ENCODE measurements at places on chromosomes 2 and 18.
A peak's percentile ranks its signal among the peaks of the same experiment; 100 is the strongest.

GRCh38 chr18:24341361-24341760 is 56.3 kb downstream of the OSBPL1A start:
- DNase-seq, result no peak

DNA sequence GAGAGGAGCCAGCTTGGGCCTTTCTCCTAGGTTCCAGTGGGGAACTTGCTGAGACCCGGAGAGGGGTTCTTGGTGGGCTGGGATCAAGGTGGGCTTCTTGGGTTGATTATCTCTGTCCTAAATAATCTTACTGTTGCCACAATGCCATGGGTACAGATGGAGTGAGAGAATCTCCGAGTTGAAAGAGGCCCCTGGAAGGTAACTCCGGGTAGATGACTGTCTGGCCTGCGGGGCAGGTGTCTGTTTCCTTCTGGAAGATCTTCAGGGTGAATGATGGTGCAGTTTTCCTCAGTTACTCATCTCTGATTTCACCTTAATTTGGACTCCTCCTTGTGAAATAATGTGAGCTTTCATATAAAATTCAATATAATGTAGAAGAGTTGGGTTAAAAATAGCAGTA is 159.4 kb downstream of the ACTR3 start:
- no peak for DNase-seq

- DNase-seq, result no peak
Observed at GRCh38 chr2:214695789-214696188, 113.7 kb downstream of the BARD1 start.

- no peak for DNase-seq
Observed at GRCh38 chr2:144438801-144439631, 80.9 kb downstream of the ZEB2 start.

- no peak for DNase-seq
Observed at GRCh38 chr18:72868585-72869225, 918 bp upstream of the NETO1 start.

- DNase-seq, result no peak
Observed at GRCh38 chr2:85057226-85057962, 75.8 kb upstream of the TCF7L1 start.

DNA sequence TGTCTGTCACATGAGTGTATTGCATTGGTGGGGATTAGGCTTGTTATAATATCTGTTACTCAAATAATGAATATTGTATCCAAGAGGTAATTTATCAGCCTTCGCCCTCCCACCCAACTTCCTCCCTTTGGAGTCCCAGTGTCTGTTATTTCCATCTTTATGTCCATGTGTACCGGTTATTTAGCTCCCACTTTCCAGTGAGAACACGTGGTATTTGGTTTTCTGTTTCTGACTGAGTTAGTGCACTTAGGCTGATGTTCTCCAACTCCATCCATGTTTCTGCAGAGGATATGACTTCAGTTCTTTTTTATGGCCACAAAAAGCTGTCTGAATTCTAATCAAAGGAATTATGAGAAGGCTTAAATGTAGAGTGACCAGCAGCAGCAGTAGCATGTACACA is 104.0 kb upstream of the ARHGAP28 start:
- no peak for DNase-seq

GRCh38 chr2:126949775-126950174 is 51.1 kb downstream of the TEX51 start:
- no peak for DNase-seq

DNA sequence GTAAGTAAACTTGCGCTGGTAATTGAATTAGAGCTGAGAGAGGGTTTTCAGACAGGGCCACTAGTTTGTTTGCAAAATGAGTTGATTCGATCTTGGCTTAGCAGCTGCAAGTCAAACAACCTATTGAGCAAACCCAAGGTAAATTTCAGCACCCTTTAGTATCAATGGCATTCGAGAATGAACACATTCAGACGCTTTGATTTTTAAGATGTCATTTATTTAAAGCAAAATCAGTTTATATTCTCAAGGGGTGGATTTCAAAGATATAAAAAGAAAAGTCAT is 44.2 kb downstream of the TGIF1 start:
- DNase-seq, result no peak

- DNase-seq, result no peak
Observed at GRCh38 chr2:100427627-100428258, 10.3 kb upstream of the CHST10 start.

DNA sequence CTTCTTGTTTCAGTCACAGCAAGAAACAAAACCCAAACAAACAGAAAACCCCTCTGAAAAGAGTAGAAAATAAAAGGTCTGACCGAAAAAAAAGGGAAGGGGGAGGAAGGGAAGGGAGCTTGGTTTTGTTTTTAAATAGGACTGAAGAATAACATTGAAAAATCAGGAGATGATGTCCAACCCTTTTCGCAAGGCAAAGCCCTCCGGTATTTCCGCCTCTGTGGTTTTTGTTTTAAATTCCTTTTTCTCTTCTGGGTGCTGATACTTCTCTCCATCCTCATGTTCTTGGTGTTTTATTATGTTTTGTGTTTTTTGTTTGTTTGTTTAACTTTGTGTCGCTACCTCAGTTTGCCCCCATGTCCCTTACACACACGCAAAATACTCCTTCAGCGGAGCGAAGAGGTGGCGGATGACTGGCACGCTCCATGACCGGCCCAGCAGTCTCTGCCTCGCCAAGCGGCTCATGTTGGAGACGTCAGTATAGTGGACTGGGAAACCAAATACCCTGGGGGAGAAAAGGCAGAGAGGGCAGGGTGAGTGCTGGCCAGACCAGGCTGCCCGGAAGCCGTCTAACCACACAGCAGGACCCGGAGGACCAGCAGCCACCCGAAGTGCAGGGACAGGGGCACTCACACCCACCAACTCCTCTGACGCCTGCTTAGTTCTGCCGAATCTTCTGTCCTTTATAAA is 65.7 kb upstream of the POMC start:
- no peak for DNase-seq

- DNase-seq, result no peak
Observed at GRCh38 chr18:66647671-66648070, 43.8 kb upstream of the CDH19 start.

DNA sequence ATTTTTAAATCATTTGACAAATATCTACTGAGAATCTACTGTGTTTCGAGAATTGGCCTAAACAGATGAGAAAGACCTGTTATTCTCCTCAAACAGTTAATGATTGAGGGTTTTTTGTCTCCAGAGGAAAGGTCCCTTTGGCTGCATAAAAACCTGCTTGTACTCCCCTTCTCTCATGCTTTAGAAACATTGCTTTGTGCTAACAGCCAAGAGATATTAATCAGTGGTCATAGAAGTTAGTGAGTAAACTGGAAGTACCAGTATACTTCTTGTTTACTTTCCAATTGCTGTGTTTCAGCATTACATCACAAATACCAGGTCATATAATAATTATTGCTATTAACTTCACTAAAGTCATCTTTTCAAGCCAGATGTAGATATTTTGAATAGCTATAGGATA is 34.1 kb downstream of the ITGB6 start:
- DNase-seq, result no peak

DNA sequence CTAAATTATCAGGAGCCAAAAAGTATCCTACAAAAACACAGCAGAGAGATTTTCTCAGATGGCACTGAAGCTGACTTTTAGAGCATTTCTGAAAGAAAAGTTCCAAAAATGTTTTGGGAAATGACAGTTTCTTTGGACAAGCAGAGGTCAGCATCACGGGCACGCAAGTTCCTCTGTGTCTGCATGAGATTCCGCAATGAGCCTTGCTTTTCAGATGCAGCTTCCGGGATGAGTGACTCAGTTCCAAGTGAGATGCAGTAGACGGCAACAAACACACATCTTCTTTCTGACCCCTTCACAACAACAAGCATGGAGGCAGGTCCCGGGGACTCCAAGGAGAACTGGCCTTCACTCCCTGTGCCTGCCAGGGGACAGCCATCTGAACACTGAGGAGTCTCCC is 76.6 kb downstream of the EIPR1 start:
- no peak for DNase-seq

DNA sequence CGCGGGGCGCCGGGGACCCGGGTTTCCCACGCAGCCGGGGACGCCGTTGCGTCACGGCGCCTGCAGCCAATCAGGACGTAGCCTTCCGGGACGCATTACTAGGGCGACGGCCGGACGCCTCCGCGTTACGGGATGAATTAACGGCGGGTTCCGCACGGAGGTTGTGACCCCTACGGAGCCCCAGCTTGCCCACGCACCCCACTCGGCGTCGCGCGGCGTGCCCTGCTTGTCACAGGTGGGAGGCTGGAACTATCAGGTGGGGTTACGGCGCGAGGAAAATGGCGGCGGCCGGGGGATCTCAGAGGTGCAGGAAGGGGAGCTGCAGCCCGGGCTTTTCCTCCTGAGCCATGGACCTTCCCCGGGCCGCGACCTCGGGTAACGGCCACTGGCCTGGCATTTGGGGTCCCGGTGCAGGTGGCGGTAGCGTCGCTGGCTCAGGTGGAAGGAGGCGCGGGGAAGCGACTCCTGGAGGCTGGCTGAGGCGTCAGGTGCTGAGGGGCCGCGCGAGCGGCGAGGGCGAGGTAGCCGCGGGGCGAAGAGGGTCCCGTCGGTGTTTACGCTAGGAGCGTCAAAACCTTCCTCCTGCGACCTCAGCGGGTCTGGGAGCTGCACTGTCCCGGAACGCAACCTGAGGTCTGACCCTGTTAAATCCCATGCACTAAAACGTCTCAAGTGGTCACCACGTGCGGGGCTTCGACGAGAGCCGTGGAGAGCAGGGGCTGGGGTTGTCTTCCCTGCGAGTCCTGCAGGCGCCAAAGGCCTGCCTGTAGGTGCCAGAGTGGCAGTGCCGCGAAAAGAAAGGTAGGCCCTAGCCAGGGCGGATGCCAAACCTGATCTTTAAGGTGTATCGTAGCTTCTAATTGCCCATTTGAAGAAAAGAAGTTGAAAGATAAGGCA is at the start of gene LCLAT1:
Gene LCLAT1 (plus strand): TSS at position 98 of the 897 bp plus-strand sequence. CDS start 78,345 bp downstream, outside the sequence.
- peak; percentile 36 for DNase-seq

DNA sequence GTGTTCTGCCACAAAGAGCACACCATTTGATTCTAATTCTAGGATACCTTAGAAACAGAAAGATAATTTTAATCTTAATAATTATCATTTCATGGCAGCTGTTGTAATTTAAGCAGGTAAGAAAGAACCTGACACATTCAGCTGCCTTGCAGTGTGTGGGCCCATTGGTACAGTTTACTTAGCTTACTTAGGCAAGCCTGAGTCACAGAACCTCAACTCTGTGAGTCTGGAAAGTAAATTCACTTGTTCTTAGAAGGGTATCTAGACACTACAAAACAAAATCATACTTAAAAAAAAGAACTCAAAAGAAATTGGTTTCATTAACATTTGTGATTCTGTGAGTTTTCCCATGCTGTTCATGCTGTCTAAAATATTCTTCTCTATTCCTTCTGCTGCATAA is 956.3 kb upstream of the SLC39A10 start:
- no peak for DNase-seq

DNA sequence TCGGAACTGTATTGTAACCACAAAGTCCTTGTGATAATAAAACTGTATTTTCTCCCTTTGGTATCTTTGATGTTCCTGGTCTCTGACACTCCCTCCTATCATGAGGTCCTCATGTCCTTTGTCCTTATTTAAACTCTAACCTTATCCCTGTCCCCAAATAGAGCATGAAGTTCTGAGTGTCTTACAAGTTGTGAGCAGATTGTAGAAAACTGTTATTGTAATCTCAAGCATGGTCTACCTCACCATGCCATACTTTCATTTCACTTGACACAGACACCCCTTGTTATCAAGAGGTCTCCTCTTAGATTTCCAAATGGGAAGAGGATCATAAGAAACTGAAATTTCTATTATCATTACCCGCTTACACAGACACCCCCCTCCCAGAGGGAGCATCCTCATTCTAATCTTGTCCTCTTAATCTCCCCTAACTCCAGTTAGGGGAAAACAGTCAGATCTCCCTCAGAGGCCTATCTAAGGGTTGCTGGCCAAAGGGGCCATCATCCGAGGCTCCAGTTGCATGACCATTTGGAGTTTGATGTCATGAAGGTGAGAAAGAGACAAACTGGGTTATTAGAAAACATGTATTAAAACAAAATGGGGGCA is 29.0 kb downstream of the MYO3B start:
- no peak for DNase-seq

GRCh38 chr2:224191465-224191864 is 152.4 kb upstream of the SERPINE2 start:
- no peak for DNase-seq

DNA sequence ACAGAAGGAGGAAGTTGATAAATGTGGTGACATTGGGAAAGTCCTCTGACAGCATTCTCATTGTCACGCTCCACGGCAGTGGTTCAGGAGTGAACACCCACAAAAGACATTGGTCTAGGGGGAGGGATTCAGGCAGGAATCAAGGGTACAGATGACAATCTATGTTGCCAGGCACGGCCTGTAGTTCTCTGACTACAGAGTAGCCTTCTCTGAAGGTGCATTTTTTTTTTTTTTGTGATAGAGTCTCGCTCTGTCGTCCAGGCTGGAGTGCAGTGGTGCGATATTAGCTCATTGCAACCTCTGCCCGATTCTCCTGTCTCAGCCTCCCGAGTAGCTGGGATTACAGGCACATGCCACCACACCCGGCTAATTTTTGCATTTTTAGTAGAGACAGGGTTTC is 7.4 kb upstream of the MOB1A start:
- no peak for DNase-seq

- no peak for DNase-seq
Observed at GRCh38 chr18:31659576-31660177, 24.7 kb downstream of the B4GALT6 start.

- no peak for DNase-seq
Observed at GRCh38 chr2:159989249-159989648, 73.2 kb downstream of the PLA2R1 start.

DNA sequence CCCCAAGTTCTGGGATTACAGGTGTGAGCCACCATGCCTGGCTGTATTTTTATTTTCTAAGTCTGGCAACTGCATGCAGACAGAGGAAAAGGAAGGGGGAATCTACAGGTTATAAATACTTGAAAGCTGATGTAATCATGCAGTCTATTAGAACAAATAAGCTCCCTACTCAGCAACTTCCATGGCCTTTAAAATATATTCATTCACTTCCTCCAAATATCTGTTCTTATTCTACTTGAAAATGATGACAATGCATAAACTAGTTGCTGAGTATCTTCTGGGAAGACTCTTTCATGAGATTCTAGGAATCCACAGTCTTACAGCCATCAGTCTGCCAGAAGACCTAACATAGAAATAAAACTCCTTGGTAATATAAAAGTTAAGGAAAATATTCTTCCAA is 66.9 kb upstream of the NCKAP5 start:
- no peak for DNase-seq

DNA sequence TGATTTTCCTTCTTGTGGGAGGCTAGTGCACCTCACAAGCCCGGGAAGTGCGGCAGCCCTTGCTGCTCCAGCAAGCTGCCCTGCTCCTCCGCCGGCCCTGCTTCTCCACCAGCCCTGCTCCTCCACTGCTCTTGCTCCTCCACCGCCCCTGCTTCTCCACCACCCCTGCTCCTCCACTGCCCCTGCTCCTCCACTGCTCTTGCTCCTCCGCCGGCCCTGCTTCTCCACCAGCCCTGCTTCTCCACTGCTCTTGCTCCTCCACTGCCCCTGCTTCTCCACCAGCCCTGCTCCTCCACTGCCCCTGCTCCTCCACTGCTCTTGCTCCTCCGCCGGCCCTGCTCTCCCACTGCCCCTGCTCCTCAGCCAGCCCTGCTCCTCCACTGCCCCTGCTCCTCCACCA is 95.6 kb downstream of the NDUFA10 start:
- no peak for DNase-seq
